ENCODE measurements at places on chromosomes 4 and X.

DNA sequence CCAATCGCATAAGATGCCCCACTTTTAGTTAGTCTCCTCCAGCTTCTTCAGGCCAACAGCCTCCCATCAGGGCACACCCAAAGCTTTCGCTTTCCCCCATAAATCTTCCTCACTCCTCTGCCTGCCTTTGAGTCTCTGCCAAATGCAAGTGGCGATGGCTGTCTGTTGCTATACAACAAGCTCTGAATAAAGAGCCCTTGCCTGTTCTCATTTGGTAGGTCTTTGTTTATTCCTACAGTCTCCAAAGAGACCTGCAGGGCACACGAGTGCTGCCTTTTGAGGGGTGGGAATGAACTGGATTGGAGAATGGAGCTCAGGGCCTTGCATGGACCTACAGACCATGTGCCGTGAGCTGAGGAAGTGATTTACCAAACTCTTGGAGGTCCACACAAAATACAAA, 52.2 kb upstream of the SOD3 start:
- no peak for DNase-seq

DNA sequence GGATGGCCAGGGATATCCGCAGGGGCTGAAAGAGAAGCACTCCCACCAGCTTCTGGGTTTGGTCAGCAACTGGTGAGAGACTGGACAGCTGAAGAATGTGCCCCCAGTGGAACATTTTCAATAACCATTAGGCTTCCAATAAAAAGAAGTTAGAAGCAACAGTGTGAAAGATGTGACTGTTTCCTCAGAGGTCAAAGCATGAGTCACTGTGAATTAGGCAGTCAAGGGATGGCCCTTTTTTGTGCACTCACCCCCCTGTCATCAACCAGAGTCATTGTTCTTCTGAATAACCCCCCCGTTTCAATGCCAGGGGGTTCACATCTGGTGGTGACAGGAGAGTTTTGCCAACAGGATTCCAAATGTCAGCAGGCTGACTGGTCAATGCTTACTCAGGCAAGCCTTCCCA, 74.6 kb upstream of the SH3RF1 start:
- no peak for DNase-seq

- no peak for DNase-seq
Measured at GRCh38 chrX:2536974-2537373, 36.2 kb upstream of the DHRSX start.

DNA sequence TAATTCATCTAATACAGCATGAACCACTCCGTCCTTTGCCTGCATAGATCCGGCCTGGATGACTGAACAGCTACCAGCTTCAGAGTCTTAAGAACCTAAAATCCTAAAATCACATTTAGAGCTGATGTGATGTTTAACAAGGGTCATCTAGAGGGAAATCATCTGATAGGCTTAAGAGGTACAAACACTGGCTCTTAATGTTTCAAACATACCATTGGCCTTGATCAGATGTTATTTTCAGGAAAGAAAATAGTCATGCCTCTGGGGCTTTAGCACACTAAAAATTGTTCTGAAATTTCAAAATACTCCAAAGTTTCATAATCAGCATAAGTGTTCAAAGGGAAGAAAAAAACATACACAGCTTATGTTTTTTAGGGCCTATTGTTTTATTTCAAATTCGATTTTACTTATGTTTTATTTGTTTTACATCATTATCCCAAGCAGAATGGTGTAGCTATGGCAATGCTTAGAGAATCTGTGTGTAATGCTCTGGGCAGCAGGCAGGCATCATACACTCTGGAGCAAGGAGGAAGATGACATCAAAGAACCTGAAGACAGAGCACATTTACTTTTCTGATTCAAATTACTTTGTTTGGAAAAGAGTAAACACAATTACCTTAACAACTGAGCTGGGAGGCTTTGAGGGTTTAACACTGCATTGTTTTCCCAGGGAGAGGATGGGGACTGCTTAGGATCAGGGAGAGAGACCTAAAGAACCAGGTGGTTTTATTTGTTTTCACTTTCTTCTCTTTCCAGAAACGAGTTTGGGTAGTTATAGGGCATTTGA, 25.3 kb upstream of the LEF1 start:
- no peak for DNase-seq

DNA sequence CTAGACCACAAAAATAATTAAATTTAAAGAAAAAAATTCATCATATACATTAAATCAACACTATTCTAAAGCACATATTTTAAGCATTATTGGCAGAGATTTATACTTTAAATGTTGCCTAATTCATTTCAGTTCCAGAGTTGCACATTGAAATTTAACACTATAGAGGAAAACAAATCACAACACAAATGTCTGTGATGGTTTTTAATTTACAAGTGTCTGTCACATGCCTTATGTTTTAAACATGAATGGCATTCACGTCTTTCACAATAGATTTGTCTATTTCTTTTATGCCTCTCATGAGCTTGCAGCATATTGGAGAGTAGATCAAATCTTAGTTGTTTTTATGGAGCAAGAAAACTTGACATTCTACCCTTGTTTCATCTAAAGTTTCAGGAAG, 811.3 kb downstream of the NLGN4X start:
- no peak for DNase-seq

DNA sequence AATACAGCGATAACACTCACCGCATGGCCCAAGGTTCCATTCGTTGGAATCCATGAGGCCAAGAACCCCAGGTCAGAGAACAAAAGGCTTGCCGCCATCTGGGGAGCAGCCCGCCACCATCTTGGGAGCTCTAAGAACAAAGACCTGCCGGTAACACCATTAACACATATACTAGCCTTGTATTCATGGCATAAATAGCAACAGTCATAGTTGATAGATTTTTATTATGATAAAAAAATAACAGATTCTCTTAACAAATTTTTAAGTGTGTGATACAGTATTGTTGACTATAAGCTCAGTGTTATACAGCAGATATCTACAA, 309.4 kb downstream of the GLUD2 start:
- DNase-seq: no peak

GRCh38 chrX:21717802-21718201, 40.1 kb downstream of the SMPX start:
- DNase-seq: no peak

- no peak for DNase-seq
Measured at GRCh38 chr4:92122911-92123310, 180.9 kb upstream of the GRID2 start.

GRCh38 chr4:182280436-182281111, 37.4 kb downstream of the TENM3 start:
- DNase-seq: no peak

- DNase-seq: no peak
Measured at GRCh38 chr4:124943938-124944337, 231.4 kb upstream of the ANKRD50 start.

DNA sequence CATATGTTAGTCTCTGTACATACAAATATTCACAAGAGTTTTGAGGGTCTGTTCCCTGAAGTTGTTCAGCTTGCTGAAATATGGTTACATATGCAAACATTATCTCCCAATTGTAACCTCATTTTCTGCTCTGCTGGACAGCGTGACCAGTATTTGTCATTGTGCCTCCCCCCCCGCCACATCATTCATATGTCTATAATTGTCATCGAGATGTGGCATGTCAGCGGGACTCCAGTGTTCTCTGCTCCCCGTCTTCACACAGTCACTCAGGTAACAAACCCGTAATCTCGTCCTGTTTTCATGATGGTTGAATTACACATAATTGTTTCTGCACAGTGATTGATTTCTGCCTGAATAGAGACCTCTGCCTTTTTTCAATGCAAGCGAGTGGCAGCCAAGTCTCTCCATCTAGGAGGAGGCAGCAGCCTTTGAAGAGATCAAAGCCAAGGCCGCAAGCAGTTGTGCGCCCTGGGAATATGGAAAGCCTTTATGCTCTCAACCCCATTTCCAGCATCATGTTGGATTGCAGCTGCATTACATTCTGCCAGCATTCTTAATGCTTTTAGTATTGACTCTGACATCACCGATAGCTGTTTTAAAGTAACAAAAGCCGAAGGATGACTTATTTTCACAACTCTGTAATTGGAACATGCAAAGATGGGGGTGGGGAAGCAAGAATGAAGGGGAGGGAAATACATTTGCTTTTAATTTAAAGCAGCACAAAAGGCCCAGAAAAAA, 27.4 kb downstream of the LEF1 start:
- no peak for DNase-seq

GRCh38 chr4:87209182-87209581, 11.2 kb downstream of the KLHL8 start:
- DNase-seq: no peak

- DNase-seq: no peak
Measured at GRCh38 chr4:158816955-158817354, 48.1 kb downstream of the FNIP2 start.

DNA sequence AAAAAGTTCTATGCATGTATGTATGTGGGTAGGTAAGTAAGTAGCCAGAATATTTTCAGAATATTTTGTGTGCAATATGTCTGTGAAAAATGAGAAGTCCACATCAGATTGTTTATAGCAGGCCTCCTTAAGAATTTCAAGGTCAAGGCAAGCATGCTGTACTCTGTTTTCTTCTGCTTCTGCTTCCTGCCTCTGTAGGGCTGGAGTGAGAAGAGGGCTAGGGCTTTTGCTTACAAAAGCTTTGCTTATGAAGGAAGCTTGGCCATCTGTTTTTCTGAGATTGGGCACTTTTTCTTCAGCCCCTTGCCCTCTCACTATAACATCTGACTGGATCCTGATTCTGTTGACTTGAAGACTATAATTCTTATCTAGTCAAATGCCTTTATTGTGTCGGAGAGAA, 150.4 kb downstream of the EMCN start:
- DNase-seq: no peak
